ENCODE measurements at places on chromosomes 3 and 15. TPM values are rescaled to one million over a fixed set of nuclear protein-coding genes. Genes with fewer than 3 reads are reported as not detected.

The PLA2G4F gene
- not detected for total RNA-seq

The HESX1 gene
- total RNA-seq: 0.17 TPM

The LRTM1 gene
- not detected for total RNA-seq

The CASR gene
- not detected for total RNA-seq

The SAXO2 gene
- not detected for total RNA-seq

The RCN2 gene
- 93.9 TPM for total RNA-seq

The KCNMB2 gene
- total RNA-seq: not detected

The SNURF gene
- total RNA-seq: 7.5 TPM

The COL8A1 gene
- 102 TPM for total RNA-seq

The MELTF gene
- total RNA-seq: 6.8 TPM

The ANKRD34C gene
- total RNA-seq: not detected

The NCEH1 gene
- total RNA-seq: 98.4 TPM

The RLBP1 gene
- not detected for total RNA-seq

The MKRN3 gene
- total RNA-seq: 6.5 TPM

The DUOXA2 gene
- not detected for total RNA-seq

The GOLGA6D gene
- total RNA-seq: not detected

The SLCO2A1 gene
- total RNA-seq: 0.11 TPM

The CLDN16 gene
- total RNA-seq: not detected

The LYSMD4 gene
- total RNA-seq: 5.6 TPM

The PAQR5 gene
- 13.0 TPM for total RNA-seq

The IL5RA gene
- total RNA-seq: not detected

The B3GNT5 gene
- total RNA-seq: 52.6 TPM

The TBC1D23 gene
- total RNA-seq: 54.1 TPM

The FBXO40 gene
- total RNA-seq: not detected

The ZNF660 gene
- total RNA-seq: 2.9 TPM
